NCI-H526 (cell line): ENCODE measurements at places on chromosomes 3 and 15.

GRCh38 chr15:77921664-77922063 lies 155.8 kb downstream of the TBC1D2B start:
- DNase-seq, result no peak

DNA sequence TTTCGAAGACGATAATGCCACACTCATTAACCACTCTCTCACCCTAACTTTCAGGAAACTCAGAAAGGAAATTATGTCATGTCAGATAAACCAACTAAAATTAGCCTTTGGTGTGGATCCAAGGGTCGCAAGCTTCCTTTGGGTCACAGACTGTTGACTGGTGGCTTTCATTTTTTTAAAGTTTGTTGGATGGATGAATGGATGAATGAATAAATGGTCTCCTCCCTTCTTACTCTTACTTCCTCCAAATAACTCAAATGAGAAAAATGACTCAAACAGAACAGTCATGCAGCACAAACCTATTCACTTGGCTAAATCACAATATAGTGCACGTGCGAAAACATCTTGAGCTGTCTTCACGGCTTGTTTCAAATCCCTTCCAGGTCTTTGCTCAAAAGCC lies 82.9 kb upstream of the HACD2 start:
- DNase-seq, result no peak

DNA sequence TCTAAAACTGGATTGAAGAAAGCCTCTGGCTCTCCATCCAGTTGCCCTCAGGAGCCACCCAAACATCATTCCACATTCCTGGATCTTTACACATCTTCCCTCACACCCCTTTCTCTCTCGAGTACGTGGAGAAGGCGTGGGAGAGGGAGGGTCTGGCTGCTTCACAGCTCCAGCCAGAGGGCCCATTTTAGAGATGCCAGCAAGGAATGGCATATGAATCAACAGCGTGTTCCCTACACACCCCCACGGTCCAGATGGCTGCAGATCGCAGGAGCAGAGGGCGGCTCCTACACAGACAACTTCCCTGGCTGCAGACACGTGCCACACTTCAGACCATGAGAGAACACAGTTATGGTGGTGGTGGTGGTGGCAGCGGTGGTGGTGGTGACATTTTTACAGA lies 280.1 kb downstream of the ERC2 start:
- DNase-seq, result no peak

GRCh38 chr15:25385986-25386385 lies 52.8 kb downstream of the UBE3A start:
- no peak for DNase-seq

GRCh38 chr3:183541738-183542137 lies 13.8 kb downstream of the KLHL6 start:
- DNase-seq, result no peak

DNA sequence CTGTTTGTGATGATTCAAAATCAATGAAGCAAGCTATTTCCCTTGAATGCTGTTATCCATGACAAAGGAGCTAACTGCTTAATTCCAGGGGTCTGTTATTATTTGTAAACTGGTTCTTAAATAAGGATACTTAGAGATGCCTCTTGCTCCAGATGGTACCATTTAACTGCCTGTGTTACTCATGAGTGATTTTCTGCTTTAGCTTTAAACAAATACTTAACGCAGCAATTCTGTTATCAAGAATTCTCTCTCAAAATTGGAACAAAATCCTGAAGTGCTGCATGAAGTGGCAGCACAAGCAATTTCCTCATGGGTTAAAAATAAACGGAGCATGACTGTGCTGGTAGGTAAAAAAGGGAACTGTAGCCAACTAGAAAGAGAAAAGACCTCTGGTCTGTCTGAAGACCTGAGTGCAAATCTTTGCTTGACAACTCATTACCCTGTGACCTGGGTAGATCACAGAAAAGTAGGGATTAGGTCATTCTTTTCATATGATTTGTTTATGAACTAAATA lies 62.5 kb upstream of the GBE1 start:
- no peak for DNase-seq

- DNase-seq, result peak; percentile 47
These were observed 148.9 kb upstream of the GBE1 start for GRCh38 chr3:81910244-81910852.

DNA sequence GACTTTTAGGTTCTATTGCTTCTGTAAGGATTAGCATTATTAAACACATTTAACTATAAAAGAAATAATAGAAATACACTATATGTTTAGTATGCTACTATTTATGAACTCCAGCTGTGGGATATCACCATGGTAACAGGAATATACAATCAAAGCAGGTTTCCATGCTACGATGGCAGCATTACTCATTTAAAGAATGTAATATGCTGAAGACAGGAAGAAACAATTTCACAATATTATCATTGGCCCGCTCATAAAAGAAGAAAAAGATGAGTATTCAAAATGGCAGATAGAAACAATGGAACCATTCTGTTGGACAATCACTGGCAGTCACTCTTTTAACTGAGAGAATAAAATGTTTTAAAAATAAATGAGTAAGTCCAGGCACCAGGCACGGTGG lies 153.4 kb downstream of the CBLB start:
- no peak for DNase-seq

- no peak for DNase-seq
These were observed 448.0 kb upstream of the NECTIN3 start for GRCh38 chr3:110623571-110623970.

- DNase-seq, result no peak
These were observed 44.1 kb upstream of the XCR1 start for GRCh38 chr3:46071222-46071858.

DNA sequence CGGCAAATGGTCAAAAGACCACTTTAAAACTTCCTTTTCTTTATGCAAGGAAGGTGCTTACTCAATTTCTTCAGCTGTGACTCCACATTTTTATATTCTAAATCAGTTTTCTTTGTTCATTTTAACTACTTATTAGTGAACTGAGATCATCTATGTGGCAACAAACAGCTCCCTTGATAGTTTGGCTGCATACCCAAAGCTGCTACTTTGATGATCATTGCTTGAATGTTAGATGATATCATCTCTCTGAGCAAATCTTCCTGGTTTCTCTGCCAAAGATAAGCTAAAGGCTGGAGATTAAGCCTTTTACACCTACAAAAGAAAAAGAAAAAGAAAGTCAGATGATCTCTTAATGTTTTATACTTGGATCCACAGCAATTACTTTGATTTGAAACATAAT lies 95.5 kb downstream of the DPH6 start:
- DNase-seq, result no peak

- no peak for DNase-seq
These were observed 58.4 kb upstream of the POLG start for GRCh38 chr15:89393056-89393455.

- peak; percentile 59 for DNase-seq
These were observed 718 bp downstream of the BNIP2 start for GRCh38 chr15:59688423-59688781.
